ENCODE measurements at places on chromosomes 12 and 14.
A peak's percentile ranks its signal among the peaks of the same experiment; 100 is the strongest.

DNA sequence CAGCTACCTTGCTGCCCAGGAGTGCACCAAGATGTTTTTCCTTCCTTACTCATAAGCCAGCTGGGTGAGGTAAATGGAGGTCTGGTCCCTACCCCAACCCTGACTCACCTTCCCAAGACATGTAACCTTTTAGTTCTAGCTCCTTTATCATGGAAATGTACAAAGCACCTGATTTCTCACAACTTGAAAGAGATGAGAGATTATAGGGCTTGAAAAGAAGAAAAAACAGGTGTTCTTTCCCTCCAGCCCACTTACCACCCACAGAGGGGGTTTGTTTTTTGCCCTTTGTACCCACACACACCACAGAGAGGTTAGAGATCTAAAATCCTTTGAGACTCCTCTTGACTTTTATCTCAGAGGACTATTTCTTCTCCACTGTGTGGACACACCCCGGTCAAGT, 21.1 kb downstream of the PLXNC1 start:
- no peak for DNase-seq

DNA sequence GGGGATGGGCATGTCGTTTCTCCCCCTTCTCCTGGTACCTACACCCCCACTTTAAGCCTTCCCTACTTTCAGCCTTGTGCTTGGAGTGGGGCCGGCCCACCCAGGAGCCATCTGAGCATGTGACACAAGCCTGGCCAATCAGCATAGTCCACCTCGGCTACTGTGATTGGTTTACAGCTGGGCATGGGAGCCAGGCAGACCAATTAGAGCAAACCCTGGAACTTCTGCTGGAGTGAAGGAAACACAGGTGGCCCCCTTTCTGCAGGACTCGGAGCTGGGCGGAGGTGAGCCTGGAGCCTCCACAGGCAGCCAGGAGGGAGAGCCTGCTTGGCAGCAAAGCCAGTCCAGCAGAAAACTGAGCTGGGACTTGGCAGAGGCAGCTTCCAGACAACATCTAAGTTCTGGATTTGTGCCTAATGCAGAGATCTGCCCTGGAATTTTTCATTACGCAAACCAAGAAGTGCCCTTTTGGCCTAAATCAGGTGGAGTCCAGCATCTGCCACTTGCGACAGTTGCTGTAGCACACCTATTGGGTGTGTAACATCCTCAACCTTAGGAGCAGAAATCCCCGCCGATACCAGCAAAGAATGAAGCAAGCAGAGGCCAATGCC, 59.5 kb downstream of the SCARB1 start:
- DNase-seq: no peak

GRCh38 chr12:65879878-65880277, 55.6 kb downstream of the HMGA2 start:
- no peak for DNase-seq

DNA sequence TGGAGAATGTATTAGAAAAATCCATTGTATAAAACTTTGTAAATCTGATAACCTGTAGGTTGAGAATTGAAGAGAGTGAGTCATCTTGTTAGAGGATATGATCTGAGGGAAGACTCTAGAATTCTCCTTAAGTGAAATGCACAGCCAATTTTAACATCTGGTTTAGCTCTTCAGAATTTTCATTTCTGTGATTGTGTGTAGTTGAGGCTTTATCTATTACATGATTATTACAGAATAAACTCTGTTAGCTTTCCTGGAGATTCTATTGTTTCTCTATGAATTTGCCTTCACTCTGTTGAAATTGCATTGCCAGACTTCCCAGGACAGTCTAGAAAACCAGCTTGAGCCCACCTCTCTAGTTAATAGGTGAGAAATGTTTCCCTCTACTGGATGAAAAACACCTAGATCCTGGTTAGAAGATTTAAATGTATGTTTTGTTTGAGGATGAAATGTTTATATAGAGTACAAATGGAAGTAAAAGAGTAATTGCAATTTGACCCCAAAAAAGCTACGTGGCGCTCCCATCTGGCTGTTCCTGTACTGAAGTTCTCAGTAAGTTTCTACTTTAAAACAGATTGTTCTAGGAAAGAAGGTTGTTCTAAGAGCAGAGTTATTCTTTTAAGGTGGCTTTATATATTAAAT, 2.9 kb downstream of the NUDT4 start:
- no peak for DNase-seq

GRCh38 chr14:68733086-68733914, 59.6 kb downstream of the ZFP36L1 start:
- DNase-seq: no peak

GRCh38 chr14:95339301-95339865, 19.7 kb upstream of the CLMN start:
- no peak for DNase-seq

- DNase-seq: no peak
Measured at GRCh38 chr12:46342562-46343033, 30.0 kb downstream of the SLC38A2 start.

DNA sequence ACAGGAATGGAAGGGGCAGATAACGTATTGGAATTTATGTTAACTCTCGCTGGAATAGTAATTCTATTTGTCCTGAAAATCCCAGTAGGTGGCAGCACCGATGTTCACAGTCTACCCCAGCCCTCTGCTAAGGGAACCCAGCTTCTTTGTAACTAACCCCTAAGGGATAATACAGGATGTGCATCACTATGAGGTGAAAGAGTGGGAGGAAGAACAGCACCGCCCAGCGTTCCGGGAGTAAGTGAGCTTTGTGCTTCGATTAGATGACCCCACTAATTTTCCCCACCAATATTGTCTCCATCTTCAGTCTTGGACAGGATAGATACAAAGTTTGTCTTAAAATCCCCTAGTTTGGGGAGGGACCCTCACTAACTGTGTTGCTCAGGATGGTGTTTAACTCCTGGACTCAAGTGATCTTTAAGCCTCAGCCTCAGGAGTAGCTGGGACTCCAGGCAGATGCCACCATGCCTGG, 2.7 kb downstream of the SLC2A3 start:
- peak; percentile 32 for DNase-seq

GRCh38 chr12:55610598-55610997, 26.1 kb upstream of the OR10P1 start:
- no peak for DNase-seq

DNA sequence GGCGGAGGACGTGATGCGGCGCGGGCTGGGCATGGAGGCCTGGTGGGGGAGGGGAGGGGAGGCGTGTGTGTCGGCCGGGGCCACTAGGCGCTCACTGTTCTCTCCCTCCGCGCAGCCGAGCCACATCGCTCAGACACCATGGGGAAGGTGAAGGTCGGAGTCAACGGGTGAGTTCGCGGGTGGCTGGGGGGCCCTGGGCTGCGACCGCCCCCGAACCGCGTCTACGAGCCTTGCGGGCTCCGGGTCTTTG, 303 bp downstream of the GAPDH start:
- DNase-seq: no peak

DNA sequence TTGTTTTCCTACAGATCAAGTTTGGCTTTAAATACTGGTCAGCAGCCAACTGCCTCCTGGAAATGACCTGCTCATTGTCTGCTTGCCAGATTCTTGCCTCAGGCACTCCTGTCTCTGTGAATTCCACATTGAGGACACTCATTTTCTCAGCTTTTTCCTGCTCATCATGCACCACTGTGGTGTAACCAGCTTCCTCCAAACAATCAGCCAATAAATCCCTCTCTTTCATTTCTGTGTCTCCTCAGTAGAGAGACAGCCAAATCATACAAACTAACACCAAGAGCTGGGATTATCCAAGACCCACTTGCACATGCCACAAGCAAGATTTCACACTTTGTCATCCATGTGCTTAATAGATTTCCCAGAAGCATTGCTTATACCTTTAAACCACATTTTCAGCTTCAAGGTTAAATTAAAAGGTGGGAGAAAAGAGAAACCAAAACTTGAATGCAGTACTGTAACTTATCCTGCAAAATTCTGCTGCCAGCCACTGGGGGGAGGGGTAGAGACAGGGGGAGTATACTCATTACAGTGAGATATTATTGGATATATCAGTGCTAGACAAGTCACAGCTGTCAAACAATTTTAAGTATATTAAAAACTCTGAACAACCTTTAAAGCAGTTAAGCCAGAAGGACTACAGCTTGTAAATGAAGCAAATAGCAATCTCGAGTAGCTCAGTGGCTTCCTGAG, 105.0 kb downstream of the PPP2R5E start:
- no peak for DNase-seq

DNA sequence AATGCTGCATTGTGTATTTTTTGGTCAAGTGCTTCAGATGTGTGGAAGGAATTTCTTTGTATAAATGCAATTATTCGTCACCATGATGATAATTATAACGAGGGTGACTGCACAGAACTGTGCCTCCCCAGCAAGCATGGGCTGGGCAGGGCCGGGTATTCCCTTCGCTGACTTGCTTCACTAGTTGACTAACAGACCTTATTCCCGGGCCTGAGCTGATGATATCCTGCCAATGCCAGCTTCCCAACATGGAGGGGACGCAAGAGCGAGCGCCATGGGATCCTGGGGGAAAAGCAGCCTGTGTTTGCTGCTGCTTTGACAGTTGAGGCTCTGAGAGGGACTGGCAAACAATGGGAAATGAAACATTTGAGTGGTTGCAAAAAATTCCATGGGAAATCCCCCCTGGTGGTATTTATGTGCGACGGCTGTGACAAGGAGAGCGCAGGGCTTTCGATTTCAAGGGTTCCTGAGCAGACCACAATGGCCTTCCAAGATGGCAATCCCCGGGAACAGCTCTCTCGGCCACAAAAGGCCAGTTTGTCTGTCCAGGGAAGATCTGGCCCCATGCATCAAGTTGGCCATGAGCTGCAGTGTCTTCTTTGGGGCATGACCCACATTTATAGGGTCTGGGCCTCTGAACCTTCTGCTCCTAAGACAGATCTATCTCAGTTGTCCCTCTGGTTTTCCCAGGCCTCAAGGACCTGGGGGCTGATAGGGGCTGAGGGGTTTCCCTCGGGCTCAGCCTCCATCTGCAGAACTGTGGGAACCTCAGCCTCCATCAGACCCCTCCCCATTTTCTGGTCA, 21.9 kb upstream of the MAP1LC3B2 start:
- no peak for DNase-seq

- DNase-seq: no peak
Measured at GRCh38 chr12:122688291-122688690, 14.9 kb downstream of the HCAR2 start.

DNA sequence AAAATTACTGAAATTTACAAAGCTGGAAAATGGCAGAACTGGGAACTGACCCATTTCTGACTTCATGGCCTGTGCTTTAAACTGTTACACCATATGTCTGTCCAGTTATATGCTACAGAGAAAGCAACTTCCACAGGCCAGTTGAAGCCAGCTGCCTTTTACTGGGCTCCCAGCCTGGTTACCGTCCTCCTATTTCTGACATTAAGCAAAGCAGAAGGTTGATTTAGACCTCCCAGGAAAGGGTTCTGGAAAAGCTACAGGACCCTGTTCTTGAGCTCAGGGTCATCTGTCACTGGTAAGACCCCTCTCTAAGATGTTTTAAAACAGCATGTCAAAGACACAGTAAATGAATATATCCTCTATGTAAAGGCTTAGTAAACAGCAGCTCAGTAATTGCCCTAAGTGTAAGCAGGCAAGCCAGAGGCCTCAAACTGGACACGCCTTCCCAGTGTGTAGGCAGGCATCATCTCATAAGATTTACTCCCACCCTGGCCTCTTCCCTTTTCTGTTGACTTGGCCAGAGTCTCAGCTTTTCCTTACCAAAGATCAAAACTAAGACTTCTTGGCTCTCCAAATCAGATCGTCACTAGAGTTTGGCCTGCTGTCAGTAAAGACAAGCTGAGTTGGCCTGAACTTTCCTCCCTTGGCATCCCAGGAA, 55.4 kb upstream of the RNU6-8 start:
- DNase-seq: no peak

GRCh38 chr14:49879646-49880204, 13.2 kb upstream of the ARF6 start:
- no peak for DNase-seq

DNA sequence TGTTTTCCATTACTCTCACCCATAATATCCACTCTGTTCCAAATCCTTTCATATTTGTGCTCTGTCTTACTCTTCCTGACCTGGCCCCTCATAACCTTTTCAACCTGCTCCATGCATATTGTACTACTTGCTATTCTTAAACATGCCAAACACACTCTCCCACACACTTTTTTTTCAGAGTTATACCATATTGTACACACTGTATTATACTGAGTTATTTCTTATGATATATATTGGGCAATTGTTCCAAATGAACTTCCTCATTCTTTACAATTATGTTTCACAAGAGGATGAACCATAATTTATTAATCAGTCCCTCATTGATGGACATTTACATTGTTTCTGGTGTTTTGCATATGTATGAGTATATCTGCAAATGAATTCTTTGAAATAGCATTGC, 18.5 kb downstream of the ATL1 start:
- no peak for DNase-seq

- no peak for DNase-seq
Measured at GRCh38 chr12:72746048-72746447, 473.9 kb downstream of the TRHDE start.

DNA sequence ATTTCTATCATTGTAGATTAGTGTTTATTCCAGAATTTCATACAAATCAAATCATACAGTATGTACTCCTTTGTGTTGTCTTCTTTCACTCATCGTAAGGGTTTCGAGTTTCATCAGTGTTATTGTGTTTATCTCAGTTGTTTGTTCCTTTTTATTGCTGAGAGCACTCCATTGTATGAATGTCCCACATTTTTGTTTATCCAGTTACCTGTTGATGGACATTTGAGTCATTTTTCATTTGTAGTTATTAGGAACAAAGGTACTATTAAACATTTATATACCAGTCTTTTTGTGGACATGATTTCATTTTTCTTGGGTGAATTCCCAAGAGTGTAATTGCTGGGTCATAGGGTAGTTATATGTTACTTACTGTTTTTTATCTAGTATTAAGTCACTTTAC, 70.0 kb downstream of the BICD1 start:
- DNase-seq: no peak

GRCh38 chr12:70660620-70661219, 23.5 kb upstream of the PTPRB start:
- DNase-seq: no peak

- peak; percentile 23 for DNase-seq
Measured at GRCh38 chr14:56339855-56340701, 221.9 kb downstream of the PELI2 start.

DNA sequence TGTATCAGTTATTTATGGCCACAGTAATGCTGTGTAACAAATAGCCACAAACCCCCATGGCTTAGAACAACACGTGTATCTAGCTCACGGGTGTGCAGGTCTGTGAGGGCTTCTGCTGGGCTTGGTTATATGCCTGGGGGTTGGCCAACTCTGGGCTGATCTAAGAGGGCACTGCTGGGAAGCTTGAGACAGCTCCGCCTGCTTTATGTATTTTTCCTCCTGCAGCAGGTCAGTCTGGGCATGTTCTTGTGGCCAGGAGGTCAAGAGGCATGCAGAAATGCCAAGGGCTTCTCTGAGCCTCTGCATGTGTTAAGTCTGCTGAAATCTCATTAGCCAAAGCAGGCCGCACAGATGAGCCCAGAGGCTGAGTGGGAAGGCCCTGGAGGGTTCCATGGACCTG, 105.8 kb downstream of the ZNF664 start:
- DNase-seq: no peak

GRCh38 chr12:88235183-88235833, 93.2 kb downstream of the TMTC3 start:
- no peak for DNase-seq

Data from progenitor cell of endocrine pancreas (in vitro differentiated cells).